ENCODE measurements at places on chromosomes 12 and 14.

- DNase-seq, result no peak
Observed at GRCh38 chr12:120831648-120832267, 72.4 kb downstream of the SPPL3 start.

DNA sequence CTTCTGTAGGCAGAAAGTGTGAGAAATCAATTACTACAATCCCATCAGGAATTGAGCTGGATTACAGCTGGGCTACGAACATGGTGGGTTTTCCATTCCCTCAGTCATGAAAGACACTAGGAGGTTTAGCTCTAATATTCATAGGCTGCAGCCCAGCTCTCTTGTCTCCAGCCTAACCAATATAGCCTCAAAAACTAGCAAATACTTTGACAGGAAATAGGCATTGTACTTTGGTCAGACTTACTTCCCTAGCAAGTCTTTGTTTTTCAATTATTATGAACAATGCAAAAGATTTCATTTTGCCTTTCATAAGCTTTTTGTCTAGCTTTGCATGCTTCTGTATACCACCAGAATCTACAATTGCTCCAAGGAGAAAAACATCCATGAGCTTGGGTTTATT lies 296.2 kb downstream of the GPHN start:
- no peak for DNase-seq

DNA sequence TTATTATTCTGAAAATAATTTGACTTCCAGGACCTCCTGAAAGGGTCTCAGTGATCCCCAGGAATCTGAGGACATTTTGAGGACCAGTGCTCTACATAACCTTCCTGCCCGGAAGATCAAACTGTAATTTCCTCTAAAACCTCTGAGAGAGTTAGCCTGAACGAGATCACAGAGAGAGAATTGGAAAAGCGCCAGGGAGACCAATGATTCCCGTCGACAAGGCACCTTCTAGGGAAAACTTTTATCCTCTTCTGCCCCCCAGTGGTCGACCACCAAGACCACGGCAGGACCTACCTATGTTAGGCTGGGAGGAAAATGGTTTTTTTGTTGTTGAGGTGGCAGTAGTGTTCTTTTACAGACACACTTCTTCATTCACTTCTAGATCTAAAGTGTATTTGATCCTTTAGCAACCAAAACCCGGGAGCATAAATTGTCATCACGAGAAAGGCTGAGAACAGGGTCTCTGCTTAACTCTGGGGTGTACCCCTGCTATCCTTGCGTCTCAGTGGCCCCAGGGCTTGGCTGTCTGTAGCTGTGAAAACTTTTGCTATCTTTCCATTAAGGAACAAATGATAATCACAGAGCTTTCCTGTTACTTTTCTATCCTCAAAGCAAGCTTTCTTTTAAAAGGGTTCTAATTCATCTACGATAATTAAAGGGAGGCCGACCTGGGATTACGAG lies 62.9 kb upstream of the NID2 start:
- DNase-seq, result peak; percentile 59

DNA sequence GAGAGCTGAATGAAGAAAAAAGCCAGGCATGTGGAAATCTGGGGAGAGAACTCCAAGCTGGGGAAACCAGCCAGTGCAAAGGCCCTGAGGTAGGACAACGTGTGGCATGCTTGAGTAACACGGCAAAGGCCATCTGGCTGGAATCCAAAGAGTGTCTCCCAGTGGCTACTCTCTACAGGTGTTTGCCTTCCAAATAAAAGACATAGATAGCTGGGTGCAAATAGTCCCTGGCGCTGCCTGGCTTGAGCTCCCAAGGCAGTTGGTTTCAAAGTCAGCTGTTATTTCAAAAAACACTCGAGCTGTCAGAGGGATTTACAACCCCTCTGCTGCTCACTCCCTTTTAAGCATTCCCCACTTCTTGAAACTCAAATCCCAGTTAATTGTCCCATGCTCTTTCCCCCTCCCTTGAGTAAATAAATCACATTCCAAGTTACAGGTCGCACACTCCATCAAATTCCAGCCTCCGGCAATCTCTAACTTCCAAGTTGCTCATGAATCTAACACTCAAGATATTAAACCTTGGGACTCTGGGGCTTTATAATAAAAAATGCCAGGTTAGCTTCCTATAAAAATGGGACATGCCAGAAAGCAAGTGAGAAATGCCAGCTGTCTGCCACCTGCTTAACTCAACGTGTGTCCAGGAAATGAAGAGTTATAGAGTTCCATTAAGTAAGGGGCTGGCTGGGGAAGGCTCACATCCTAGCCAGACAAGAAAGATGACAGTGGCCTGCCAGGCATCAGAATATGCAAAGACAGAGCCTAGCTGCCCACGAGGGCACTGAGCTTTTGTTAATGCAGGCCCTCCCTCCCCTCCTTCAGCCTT lies 133.6 kb upstream of the NOS1 start:
- no peak for DNase-seq

- DNase-seq, result no peak
Observed at GRCh38 chr14:100764471-100765115, 37.9 kb downstream of the DLK1 start.

- no peak for DNase-seq
Observed at GRCh38 chr14:68981539-68981976, 2.5 kb upstream of the ACTN1 start.

GRCh38 chr12:107169200-107169599 lies 75.9 kb upstream of the CRY1 start:
- DNase-seq, result no peak

GRCh38 chr14:23351681-23352505 lies 794 bp downstream of the SLC22A17 start:
- peak; percentile 83 for DNase-seq

DNA sequence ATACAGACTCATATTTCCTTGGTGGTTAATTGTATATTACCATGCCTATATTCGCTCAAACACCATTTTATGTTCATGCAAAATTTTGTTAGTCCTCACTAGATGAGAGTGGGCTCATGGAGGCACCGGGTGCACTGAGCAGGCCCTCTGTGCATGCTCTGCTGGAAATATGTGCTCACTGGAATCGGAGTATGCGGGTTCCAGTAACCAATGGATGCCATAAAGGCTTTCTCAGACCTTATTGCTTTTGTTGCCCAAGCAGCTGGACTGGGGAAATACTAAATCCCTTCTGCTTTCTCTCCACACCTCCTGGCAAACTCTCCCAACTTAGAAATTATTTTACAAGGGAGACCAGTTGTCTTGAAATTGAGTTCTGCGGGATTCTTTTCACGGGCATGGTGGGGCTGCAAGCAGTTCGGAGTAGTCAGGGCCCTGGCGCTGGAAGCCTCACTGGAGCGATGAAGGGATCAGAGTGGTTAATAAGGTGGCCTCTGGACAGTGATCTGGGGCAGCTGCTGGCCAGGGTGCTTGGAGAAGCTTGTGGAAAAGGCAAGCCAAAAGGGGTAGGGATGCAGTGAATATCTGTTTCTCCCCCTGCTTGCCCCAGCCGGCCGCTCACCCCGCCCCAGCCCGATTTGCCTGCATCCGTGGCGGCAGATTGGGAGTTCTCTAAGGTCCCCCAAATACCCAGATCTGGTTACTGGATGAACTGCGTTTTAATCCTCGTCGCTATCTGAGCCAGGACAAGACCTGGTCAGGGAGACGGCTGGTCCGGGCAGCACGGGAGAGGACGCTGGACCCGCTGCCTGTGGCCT lies 7.4 kb upstream of the HOXC6 start:
- no peak for DNase-seq

- no peak for DNase-seq
Observed at GRCh38 chr14:55277972-55278740, 6.9 kb downstream of the FBXO34 start.

GRCh38 chr12:82517808-82518207 lies 159.5 kb downstream of the METTL25 start:
- no peak for DNase-seq

DNA sequence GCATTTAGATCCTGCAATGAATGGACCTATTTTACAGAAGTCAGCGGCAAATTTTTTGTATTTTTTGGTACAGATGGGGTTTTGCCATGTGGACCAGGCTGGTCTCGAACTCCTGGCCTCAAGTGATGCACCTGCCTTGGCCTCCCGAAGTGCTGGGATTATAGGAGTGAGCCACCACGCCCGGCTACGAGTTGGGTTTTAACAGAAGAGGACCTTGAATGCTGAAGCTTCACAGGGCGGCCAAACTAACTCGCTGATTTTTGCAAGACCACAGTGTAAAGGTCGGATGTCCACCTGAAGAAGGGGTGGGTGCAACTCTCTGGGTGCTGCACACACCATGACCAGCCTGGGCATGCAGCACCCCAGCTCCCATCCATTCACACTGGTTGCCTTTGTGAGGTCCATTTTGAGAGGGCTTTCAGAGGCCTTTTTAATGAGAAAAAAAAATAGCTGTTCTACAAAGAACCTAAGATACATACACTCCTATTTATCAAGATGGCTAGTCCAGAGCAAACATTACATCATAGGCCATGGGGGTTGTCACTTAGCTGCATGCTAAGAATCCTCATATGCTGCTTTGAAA lies 21.6 kb upstream of the CDK2AP1 start:
- DNase-seq, result no peak

- peak; percentile 42 for DNase-seq
Observed at GRCh38 chr12:65948320-65949008, 124.2 kb downstream of the HMGA2 start.

GRCh38 chr14:21219561-21220111 lies 49.6 kb downstream of the HNRNPC start:
- DNase-seq, result no peak

- no peak for DNase-seq
Observed at GRCh38 chr12:102407776-102408486, 72.4 kb downstream of the IGF1 start.

- DNase-seq, result no peak
Observed at GRCh38 chr14:78951602-78952001, 781.4 kb downstream of the NRXN3 start.

GRCh38 chr12:90399357-90399756 lies 555.6 kb downstream of the CCER1 start:
- no peak for DNase-seq

- no peak for DNase-seq
Observed at GRCh38 chr14:93676416-93676958, 111.8 kb downstream of the PRIMA1 start.

- DNase-seq, result no peak
Observed at GRCh38 chr14:98711453-98711852, 560.5 kb downstream of the BCL11B start.

GRCh38 chr14:91396959-91397815 lies 20.4 kb downstream of the CCDC88C start:
- peak; percentile 28 for DNase-seq

GRCh38 chr14:58677517-58677916 lies 39.8 kb downstream of the DACT1 start:
- DNase-seq, result no peak

DNA sequence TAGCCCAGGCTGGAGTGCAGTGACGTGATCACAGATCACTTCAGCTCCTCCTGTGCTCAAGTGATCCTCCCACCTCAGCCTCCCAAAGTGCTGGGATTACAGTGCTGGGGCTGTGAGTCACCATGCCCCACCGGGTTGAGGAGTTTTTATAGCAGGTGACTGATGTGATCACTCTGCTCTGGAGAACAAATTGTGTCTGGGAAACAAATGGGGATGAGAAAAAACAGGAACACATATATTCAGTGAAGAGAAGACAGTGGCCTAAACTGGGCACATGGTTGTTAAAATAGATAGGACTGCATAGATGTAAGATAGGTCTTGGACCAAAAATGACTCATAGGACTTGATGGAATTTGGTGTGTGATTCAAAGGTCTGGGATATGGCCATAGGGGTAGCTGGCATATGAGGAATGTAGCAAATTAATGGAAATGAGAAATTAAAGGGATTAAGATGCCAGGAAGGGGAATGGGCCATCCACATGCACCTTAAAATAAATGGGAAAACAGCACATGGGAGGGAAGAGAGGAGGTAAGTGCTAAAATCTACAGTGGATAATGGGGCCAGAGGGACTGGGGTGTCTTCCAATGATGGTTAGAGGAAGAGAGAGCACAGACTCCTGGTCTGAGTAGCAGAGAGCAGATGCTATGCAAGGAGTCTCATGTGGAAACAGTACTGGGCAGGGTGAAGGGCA lies 11.2 kb downstream of the BCAT1 start:
- no peak for DNase-seq
